ENCODE measurements at places on chromosomes 12 and 14.
A peak's percentile ranks its signal among the peaks of the same experiment; 100 is the strongest.

GRCh38 chr14:32367516-32367915 lies 38.4 kb downstream of the AKAP6 start:
- DNase-seq: peak; percentile 73

GRCh38 chr12:114166362-114166761 lies 200.2 kb upstream of the RBM19 start:
- no peak for DNase-seq

- no peak for DNase-seq
Measured at GRCh38 chr12:48285751-48286650, 64.7 kb downstream of the ZNF641 start.

- no peak for DNase-seq
Measured at GRCh38 chr14:58639198-58639565, 1.4 kb downstream of the DACT1 start.

GRCh38 chr12:51801027-51801426 lies 47.5 kb downstream of the FIGNL2 start:
- no peak for DNase-seq

- DNase-seq: peak; percentile 60
Measured at GRCh38 chr12:107351713-107352112, 258.4 kb upstream of the CRY1 start.

DNA sequence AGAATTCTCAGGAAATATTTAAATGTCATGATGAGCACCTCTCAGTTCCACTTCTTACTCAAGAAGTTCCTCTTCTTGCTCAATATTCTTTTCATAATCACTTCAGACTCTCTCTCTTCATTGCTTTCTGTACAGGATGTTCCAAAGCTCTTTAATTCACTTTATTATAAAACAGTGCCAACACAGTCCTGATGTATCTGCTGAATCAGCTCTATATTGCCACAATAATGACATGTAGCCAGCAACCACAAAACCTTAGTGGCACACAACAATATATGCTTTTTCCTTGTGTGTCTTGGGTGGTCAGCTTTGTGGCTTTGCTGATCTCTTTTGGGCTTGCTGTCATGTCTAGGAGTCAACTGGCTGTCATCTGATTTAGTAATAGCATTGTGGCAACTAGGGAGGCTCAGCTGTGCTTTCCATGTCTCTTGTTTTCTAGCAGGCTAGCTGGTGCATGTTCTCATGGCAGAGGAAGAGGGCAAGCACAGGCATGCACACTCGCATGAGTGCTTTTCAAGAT lies 52.8 kb upstream of the SLC2A13 start:
- DNase-seq: peak; percentile 99

All from epithelial cell of esophagus (primary cell).